Stimulated activated CD4-positive, alpha-beta T cell treated with anti-CD3 and anti-CD28 coated beads, Interleukin-2, amount 100 ng/mL, for 24 hours (primary cell): ENCODE measurements at places on chromosomes 1 and 21.

- no peak for DNase-seq
These were observed at the start of gene RYR2 for GRCh38 chr1:237041795-237042525. RYR2 (plus strand) TSS chr1:237042184; CDS start chr1:237042522, 338 bp downstream.

DNA sequence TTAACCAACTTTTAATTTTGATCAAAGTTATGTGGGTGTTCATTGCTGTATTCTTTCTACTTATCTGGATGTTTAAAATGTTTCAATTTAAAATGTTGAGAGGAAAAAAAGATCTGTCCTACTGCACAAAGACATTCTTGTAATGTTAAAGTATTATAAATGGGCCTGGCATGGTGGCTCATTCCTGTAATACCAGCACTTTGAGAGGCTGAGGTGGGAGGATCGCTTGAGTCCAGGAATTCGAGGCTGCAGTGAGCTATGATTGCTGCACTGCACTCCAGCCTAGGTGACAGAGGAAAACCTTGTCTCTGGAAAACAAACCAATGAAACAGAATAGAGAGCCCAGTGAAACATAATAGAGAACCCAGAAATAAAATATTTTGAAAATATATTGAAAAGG lies 65.5 kb upstream of the LRRC8B start:
- DNase-seq = no peak

- DNase-seq = no peak
These were observed 15.9 kb upstream of the SLC6A9 start for GRCh38 chr1:44047131-44047530.

- no peak for DNase-seq
These were observed 30.9 kb upstream of the UBE2U start for GRCh38 chr1:64172458-64172983.

GRCh38 chr1:43271186-43272118 lies 1.7 kb downstream of the TMEM125 start:
- DNase-seq = no peak

DNA sequence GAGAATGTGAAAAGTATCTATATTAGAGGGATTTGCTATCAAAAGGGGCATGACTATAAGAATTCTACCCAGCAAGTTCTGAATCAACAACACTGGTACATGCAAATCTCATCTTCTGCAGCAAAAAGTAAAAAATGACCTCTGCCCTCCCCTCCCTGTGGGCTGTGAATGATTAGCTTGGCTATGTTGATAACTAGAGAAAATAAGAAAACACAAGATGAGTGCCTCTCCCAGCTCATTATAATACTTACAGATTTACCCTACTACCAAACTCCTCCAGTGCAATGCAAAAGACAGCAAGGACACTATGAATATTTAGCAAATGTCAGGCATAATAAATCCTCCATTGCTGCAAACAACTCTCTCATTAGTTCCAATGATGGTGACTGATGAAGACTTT lies 102.4 kb downstream of the SLC45A1 start:
- DNase-seq = no peak

GRCh38 chr1:111214884-111215283 lies 12.6 kb upstream of the CHI3L2 start:
- DNase-seq = peak; percentile 57

DNA sequence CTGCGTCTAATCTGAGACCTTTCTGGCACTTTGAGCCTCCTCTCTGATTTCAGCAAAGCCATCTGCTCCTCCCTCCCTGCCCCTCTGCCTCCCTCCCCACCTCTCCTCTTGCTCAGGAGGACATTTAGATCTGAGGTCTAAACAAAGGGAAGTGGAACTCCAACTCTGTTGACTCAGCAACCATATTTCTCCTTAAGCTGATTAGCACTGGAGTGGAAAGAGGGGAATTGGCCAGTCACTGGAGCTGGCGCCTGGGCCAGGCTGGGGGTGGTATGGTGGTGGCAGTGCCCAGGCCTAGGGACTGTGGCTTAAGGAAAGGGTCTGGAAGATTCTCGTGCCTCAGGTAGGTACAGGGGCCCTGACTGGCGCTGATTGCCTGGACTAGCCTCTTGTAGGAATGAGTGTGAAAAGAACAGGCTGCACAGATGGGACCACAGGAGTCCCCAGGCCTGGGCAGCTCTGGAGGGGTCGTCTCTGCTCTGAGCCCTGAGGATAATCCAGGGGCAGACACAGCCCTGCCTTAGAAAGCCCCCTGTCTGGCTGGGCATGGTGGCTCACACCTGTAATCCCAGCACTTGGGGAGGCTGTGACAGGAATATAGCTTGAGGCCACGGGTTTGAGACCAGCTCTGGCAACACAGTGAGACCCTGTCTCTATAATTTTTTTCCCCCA lies 11.9 kb downstream of the SH2D2A start:
- DNase-seq = no peak

GRCh38 chr1:190102757-190103326 lies 374.8 kb downstream of the BRINP3 start:
- DNase-seq = no peak

GRCh38 chr1:27388337-27389005 lies 4.0 kb upstream of the GPR3 start:
- DNase-seq = peak; percentile 82

DNA sequence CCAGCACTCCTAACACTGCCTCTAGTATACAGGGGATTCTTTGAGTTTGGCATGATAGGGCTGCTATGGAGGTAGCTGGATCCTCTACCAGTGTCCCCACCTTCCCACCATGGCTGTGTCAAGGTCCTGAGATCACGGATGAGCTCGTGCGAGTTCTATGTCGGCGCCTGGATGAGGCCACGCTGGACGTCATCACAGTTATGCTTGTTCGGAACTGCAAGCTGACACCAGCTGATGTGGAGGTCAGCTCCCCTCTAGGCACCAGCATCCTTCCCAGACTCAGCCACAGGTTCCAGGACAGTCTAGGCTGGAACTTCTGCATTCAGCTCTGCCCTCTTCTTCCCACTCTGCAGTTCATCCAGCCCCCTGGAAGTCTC lies 15.2 kb downstream of the HYI start:
- no peak for DNase-seq
